Activated CD4-positive, CD25-positive, alpha-beta regulatory T cell (primary cell): ENCODE measurements at places on chromosomes 6 and 20.

DNA sequence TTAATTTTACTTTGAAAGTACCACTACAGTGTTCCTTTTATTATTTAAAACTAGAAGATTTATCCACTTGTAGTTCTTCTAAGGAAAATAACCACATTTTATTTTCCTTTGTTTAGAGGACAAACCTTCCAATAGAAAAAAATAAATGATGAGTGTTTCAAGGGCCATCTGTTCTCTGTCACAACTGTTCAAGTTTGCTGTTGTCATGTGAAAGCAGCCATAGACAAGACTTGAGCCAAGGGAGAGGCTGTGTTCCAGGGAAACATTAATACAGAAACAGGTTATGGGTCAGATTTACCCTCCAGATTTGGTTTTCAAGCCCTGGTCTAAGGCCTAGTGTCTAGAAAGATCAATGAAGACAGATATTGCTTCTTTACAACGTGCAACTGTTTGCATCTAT is 463.6 kb downstream of the C6orf118 start:
- no peak for DNase-seq

GRCh38 chr6:5044866-5045265 is 40.3 kb upstream of the PPP1R3G start:
- no peak for DNase-seq

- DNase-seq, result no peak
Measured at GRCh38 chr6:163454425-163454824, 39.9 kb downstream of the QKI start.

DNA sequence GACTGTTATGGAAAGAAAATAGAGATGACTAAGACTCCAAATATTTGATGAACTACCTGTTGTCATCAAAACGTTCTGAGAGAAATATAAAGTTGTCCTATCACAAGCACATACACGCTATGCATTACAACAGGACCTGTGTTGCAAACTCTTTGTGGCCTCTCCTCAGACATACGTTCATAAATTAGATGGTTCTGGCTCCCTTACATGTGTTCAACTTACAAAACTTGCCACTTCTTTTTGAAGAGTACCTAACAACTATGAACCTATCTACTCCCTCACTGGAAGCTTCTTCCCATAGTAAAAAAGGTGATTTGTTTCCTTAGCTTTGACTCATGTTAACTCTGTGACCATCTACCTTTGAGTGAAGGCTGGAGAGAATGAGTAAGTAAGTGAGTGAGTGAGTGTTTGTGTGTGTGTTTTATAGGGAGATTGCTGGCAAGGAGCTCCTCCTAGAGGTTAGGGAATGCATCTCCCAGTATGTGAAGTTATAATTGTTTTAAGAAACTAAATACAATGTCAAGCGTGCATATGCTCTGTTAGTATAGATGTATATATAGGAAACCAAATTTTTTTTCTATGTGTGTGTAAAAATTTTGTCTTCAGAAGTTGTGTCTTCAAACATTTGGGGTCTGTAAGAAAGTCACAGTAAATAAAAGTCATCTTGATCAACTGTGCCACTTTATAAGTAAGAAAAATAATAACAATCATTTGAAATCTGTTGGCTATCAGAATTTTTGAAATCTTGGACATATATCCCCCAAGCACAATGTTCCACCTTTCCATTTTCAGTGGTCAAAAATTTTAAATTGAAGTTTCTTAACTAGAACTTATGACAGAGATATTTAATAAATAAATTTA is 1211.1 kb upstream of the GJE1 start:
- DNase-seq, result no peak

DNA sequence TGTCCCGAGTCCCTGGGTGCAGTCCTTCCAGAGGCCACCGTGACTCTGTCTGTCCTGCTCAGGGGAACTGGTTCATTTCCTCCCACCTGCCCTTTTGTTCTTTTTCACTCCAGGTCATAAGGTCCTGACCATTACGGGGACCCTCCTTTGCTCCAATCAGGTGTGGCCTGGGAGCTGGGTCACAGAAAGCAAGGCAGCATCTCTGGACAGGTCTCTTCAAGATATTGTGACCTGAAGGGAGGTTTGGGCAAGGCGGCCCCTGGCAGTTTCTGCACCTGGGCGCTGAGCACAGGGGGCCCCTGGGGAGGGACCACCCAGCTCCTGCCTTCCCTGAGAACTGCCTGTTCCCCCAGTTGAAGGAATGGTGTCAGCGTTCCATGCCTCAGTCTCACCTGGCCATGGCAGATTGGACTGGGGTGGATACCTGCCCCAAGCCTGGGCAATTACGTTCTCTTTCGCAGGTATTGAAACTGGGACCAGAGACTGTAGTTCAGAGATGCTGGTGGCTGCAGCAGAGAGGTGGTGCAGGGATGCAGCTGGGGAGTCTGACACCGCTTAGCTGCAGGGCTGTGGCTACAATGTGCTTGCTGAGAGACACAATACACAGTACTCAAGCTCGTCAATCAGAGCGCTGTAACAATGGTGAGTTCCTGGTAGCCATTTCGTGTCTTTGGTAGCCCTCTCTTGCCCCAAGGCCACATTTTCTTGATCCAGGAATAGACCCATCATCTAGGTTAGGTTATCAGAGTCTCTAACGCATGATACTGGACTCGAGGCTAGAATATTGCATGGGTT is 15.6 kb upstream of the NELFCD start:
- DNase-seq, result no peak

DNA sequence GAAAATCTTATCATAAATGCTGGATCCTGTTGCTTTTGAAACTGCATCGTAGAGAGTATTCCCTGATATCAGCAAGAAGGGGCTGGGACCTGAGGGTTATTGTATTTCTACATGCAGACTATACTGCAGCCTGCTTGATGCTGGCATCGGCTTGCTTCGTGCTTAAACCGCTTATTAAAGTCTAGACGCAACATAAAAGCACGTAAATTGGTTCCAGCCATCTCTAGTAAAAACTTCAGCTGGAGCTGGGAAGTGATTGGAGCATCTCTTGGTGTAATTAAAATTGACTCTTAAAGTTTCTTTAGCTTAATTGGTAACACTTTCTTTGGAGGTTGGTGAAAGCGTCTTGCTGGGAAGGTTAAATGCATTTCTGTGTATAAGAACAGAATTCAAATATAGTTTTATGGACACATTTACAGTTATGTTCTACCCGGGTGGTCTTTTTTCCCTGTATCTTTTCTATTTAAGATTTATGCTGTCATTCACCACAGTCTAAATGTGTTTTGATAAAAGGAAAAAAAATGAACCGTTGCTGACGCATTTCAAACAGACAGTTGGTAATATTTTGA is 139.0 kb upstream of the JAG1 start:
- no peak for DNase-seq
